NCI-H446 treated with DMSO at 0.1 percent for 48 hours (cell line): ENCODE measurements at places on chromosomes 3 and 15.

GRCh38 chr3:4575381-4575780, 82.2 kb downstream of the ITPR1 start:
- DNase-seq: no peak

GRCh38 chr3:146345900-146346299, 95.0 kb upstream of the PLSCR4 start:
- DNase-seq: no peak

- DNase-seq: no peak
Measured at GRCh38 chr3:134810052-134810435, 15.0 kb downstream of the EPHB1 start.

DNA sequence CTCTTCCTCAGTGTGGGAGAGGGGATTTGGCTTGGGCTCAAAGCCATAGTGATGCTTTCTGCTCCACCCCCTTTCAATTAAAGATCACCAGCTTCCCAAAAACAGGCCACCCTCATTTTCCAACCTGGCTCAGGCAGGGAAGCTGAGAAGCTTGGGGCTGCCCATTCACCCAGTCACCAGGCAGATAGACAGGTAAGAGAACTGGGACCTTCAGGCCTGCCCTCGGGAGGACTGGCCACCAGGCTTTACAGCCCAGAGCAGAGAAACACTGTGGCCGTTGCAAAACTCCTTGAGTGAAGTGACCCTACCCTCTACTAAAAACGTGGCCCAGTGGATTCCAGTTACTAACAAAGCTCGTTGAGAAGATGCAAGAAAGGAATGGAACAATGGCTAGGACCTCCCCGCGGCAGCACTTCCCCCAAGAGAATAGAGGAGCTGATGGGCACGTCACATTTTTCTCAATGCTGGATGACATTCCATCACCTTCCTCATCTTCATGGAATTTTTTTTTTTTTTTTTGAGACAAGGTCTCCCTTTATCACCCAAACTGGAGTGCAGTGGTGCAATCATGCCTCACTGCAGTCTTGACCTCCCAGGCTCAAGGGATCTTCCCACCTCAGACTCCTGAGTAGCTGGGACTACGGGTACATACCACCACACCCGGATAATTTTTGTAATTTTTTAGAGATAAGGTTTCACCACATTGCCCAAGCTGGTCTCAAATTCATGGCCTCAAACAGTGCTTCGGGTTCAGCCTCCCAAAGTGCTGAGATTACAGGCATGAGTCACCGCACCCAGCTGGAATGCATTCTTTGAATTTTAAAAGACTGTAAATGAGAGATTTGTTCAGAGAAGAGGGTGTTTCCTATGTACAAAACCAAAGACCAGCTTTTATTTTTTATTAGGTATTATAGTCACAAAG, 37.9 kb downstream of the LIPC start:
- no peak for DNase-seq

GRCh38 chr3:141485641-141486495, 959 bp upstream of the RASA2 start:
- no peak for DNase-seq

DNA sequence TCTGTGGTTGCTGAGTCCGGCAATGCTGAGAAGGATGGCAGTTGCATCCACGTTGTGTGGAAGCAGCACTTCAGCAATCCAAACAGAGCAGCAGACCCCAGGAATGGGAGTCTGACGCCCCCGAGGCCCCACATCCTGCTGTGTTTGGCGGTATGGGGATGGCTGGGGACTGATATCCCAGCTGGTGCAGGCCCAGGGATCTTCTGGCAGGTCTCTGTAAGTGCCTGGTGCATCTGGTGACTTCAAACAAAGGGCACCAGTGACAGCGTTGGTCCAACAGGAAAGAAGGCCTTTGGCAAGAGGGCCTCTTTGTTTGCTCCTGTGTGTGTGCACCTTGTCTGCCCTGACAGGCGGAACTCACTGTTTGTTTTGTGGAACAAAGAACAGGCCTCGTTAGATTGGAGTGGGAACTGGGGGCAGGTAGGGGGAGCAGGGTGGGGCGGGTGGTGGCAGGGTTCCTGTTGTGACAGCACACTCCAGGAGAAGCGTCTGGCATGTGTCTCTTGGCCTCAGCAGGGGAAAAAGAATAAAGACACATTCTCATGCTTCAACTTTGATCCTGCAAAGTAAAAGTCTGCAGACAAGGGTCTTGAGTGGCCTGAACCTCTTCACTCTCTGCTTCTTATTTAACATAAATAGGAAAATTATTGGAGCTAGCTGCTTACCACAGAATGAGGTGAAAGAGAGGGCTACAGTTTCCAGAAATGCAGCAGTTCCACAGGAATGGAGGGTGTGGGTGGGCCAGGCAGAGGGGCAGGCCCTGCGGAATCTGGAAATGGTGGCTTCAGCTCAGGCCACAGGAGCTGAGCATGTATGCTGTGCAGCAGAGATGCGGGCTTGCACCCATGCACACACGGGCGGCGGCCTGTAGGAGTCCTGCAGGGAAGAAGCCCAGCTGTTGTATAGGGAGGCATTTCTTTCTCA, 94.5 kb upstream of the MYZAP start:
- DNase-seq: no peak

DNA sequence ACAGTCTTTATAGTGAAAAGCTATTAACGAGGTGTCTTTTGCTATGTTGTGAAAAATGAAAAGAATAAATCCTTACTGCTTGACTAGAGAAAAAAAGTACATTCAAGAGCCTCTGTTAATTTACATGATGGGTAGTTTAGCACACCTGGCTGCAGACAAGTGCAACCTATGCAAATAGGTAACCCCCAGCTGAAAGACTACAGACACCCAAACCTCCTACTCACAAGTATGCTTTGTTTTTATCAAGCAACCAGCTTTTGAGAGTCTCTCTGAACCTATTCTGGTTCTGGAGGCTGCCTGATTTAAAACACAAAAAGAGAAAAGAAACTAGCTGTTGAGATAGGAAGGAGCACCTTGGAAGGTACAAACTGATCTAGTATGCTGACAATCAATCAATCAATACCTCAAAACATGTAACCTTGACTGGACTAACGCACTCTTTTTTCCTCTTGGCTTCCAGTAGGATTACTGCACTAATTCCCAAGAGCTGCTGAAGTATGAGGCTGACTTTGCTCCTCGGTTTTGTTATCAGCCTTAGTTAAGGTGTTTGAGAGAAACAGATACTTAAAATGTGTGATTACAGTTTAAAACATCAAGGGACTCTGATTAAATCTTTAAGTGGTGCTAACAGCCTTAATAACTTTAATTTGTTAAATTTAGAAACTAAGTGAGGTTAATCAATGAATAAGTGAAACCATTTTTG, 63.6 kb downstream of the OSBPL10 start:
- no peak for DNase-seq

DNA sequence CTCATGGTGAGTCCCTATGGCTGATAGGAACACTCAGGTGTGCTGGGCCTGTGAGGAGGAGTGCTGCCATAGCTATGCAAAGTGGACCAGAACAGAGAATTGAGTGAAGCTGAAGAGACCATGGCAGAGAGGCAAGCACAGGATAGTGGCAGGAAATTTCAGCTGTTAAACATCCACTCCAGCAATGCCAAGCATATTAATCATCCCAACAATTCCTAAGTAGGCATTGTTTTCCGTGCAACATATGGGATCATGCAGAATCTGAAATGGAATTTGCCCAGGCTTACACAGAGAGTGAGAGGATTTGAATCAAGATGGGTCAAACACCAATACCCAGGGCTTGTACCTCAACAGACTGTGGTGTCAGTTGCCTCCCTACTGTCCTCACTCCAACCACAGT, 582.6 kb upstream of the UBE2E2 start:
- no peak for DNase-seq

DNA sequence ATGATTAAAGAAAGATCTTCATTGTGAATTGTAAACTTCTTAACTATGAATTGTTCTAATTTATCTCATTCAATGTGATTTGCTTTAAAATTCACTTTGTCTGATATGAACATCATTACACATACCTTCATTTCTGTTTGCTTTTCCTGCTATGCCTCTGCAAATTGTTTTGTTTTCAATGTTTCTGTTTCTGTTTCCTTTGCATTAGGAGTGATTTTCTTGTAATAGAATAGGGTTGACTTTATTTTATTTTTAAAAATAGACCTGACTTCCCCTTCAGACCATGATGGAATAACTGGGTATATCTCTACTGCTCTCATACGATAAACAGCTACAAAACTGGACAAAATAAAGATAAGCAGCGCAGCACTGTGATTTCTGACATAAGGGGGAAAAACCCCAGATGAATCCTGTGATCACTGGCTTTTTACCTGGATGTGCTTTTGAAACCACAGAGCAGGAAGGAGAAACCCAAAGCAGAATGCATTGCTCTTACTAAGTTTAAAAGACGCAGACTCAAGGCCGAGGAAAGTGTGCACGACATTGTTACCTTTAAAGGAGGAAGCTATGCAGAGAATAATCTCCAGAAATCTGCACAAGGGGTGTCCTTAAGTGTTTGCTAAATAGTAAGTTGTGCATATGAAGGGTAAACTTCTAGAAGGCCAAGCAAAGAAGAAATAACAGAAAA, 420.2 kb downstream of the TBC1D5 start:
- no peak for DNase-seq

DNA sequence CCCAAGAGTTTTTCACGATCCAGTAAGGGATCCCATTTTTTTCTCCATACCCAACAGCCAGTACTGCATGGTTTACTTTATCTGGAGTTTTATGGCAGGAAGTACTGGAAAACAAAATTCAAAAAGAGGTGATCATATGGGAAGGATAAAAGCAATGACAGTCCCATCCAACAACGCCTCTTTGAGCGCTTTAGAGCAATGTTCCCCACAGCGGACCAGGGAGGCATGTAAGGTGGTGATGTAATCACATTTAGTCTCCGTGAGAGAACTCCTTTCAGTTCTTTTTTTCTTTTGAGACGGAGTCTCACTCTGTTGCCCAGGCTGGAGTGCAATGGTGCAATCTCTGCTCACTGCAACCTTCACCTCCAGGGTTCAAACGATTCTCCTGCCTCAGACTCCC, 21.8 kb downstream of the CTSH start:
- no peak for DNase-seq

- no peak for DNase-seq
Measured at GRCh38 chr3:138567403-138567802, 26.7 kb downstream of the CEP70 start.

GRCh38 chr3:154131830-154132229, 10.6 kb downstream of the ARHGEF26 start:
- no peak for DNase-seq

- no peak for DNase-seq
Measured at GRCh38 chr15:98422130-98422478, 226.2 kb upstream of the IGF1R start.

GRCh38 chr3:27713435-27714145, 8.5 kb downstream of the EOMES start:
- DNase-seq: no peak

DNA sequence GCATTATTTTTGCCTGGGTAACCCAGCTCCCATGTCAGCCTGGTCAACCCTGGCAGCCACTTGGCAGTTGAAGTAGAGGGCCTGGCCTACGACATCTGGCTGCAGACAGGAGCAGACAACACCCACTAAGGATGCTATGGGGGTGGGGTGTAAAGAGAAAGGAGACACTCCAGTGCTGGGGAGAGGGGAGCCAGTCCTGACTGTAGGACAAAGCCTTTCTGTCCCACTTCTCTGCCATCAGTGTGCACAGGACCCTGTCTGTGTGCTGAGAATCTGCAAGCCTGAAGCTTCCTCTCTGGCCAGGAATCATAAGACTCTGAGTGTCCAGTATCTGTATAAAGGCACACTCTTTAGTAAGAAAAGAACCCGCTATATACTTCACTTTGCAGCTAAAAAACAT, 96.3 kb upstream of the CHRM5 start:
- DNase-seq: no peak

DNA sequence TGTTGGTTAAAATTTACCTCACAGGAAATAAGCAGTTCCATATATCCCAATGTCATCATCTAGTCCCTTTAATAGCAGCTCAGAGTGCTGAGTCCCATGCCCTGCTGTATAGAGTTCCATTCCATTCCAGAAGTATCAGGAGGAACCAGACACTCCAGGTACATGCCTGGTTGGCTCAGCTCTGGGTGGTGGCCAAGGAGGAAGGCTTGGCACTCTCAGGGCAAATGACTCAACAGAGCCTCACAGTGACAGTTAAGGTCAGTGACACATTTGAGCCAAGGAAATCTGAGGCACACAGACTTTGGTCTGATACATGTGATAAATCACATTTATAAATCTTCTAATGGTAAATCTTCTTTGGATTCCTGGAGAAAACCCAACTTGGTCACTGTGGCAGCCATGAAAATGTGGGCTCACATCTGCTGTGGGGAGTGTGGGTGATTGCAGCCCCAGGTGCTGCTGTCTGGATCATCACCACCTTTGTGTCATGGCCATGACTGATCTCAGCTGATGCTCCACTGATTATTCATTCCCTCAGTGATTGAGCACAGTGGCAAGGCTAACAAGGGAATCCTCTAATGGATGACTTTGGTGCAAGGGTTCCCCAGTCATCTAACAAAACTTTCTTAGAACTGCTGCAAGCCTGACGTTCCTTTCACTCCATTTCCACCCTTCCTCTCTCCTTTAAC, 9.3 kb downstream of the HHLA2 start:
- DNase-seq: no peak

- DNase-seq: peak; percentile 83
Measured at GRCh38 chr3:158058495-158059130, 47.6 kb downstream of the SHOX2 start.
